ENCODE measurements at places on chromosomes 4 and X.

DNA sequence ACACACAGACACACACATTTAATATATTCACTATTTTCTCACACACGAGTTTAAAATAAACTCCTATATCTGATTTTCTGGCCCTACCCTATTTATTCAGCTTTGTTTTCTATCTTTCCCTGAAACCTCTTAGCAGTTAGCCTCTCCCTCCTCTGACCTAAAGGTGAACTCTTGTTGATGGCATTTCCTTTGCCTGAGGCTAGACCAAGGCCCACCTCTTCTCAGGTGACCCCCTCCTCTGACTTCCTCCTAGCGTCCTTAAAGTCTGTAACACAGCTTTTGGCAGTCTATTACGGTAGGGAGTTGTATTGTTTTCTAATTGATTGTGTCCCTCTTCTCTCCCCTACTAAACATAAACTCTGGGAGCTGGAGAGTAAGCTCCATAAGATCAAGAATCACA is 1.7 kb upstream of the SRPX2 start:
- no peak for DNase-seq

- DNase-seq: no peak
Observed at GRCh38 chr4:48162162-48162561, 28.1 kb upstream of the TXK start.

DNA sequence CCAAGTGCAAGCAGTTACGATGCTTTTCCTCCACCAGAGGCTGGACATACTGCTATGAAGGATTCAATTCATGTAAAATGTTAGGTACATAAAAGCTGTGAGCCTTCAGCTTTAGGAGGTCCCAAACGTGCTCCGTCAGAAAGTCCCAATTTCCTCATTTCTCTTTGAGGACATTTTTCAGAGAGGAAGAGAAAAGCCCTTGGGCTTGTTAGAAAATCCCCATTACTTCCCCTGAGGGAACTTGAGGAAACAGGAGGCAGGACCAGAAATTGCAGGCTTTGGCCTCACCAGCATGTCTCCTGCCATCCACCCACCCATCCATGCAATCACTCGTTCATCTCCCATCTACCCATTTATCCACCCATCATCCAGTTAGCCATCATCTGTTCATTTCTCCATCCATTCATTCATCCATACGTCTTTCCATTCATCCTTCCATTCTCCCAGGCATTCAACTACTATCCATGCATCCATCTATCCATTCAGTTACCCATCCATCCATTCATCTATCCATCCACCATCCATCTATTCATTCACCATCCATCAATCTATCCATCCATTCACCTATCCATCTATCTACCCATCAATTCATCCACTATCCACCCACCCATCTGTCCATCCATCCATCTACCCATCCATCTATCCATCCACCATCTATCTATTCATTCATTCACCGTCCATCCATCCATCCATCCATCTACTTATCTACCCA is 223.5 kb downstream of the AFAP1 start:
- DNase-seq: no peak

DNA sequence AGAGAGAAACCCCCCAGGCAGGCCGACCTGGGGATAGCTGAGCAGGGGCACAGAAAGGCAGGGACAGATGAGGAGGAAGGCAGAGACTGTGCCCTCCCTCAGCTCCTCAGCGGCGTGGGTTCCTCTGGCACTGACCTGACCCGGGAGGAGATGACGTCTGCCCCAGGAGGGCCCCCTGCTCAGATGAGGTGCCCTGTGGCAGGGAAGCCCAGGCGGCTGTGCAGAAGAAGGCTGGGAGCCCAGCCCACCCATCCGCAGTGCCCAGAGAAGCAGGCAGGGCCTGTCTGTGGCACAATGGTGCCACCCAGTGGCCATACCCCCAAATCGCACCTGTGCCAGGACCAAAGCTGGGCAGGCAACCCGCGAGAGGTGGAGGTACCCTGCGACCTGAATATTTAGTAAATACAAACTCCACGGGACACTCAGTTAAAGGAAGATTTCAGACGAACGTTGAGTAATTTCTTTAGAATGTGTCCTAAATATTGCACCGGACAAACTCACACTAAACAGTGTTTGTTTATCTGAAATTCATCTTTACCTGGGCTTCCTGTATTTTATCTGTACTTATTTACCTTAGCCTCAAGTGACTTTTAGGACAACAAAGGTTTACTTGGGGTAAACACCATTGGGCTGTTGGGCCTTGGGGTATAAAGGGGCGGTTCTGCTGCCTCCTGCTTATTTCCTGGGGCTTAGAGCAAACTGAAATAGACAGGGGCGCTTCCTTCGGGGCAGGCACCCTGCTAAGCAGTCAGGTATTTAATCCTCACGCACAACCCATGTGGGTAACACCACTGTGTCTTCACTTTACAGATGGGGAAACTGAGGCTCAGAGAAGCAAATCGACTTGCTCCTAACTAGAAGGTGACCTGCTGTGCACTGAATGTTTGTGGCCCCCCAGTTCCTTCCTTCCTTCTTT is 46.5 kb upstream of the HMX1 start:
- DNase-seq: no peak

- no peak for DNase-seq
Observed at GRCh38 chrX:70456256-70456655, 11.6 kb downstream of the DLG3 start.

GRCh38 chrX:74788545-74789086 is 136.6 kb downstream of the NEXMIF start:
- no peak for DNase-seq

GRCh38 chr4:147780137-147780777 is 48.4 kb downstream of the ARHGAP10 start:
- no peak for DNase-seq

GRCh38 chrX:54534271-54534670 is 4.3 kb downstream of the GNL3L start:
- no peak for DNase-seq

DNA sequence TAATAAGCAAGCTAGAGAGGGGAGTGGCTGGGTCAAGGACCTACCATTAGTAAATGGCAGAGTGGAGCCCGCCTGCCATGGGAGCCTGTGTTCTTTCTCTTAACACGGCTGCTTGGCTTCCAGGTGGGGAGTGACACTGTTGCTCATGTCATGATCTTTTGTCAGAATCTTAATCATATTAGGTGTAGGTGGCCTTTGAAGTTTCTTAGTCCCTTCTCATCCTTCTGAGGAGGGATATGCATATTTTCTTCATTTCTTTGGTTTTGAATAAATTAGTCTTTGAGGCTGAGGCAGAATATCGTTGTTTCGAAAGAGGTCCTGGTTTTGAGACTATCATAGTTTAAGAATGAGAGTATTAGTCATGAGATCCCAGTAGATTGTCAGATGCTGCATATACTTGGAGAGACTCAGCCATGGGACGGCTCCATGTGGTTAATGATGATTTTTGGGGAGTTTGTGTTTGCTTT is 28.9 kb downstream of the SNX25 start:
- DNase-seq: no peak

DNA sequence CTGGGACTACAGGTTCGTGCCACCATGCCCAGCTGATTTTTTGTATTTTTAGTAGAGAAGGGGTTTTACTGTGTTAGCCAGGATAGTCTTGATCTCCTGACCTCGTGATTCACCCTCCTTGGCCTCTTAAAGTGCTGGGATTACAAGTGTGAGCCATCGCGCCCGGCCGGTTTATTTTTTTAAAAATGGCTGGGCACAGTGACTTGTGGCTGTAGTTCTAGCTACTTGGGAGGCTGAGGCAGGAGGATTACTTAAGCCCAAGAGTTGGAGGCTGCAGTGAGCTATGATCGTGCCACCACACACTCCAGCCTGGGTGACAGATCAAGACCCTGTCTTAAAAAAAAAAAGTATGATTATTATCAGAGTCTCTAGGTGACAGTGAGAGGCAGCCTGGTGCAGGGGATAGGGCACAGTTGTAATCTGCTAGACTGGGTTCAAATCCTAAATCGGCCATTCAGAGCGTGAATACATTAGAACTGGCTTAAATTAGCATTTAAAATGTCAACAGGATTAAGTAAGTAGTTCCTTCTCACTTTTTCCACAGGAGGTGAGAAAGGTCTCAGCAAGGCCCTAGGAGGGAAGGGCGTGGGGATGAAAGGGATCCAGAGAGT is 435 bp upstream of the MGST2 start:
- DNase-seq: no peak

DNA sequence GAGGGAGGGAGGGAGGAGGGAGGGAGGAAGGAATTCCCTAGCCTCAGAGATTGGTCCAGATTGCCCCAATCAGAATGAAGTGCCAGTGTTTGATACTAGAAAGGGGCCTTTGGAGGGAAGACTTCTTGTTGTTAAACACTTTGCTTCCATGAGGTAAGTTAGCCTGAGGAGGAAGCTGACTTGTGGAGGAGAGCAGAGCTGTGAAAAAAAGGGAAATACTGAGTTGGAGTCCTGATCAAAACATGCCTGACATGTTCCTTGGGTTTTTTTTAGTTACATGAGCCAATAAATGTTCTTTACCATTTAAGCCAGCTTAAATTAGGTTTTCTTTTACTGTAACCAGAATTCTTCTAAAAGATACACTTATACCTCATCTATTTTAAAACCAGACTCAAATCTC is 57.6 kb downstream of the GSX2 start:
- DNase-seq: no peak

DNA sequence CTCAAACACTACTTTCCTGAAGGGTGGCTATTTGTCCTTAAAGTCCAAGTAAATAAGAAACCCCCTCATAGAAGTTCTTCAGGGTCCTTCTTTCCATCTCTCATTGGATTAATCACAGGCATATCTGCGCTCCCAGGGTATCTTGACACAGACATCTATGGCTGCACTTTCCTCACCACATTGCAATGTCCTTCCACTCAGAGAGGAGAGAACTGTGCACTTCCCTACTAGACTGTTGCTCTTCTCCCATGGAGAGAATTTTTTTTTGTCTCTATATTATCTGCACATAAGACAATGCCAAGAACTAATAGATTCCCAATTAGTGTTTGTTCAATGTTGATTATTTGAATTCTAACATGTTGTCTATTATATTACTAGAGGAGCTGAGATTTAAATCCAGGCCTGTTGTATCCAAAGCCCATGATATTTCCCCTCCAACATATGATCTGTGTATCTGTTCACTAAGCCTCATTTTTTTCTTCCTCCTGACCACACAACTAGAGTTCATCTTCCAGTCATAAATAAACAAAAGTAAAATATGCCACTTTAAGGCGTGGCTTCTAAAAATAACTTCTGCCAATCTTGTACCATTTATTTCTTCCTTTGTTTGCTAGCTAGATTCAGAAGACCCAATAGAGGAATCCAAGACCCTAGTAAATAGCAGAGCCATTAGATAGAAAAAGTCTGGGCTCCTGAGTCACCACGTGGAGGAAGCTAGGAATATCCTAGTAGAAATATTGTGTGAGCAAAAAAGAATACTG is 61.5 kb upstream of the FAM241A start:
- DNase-seq: no peak

GRCh38 chr4:1716065-1716945 is 4.2 kb upstream of the SLBP start:
- no peak for DNase-seq

DNA sequence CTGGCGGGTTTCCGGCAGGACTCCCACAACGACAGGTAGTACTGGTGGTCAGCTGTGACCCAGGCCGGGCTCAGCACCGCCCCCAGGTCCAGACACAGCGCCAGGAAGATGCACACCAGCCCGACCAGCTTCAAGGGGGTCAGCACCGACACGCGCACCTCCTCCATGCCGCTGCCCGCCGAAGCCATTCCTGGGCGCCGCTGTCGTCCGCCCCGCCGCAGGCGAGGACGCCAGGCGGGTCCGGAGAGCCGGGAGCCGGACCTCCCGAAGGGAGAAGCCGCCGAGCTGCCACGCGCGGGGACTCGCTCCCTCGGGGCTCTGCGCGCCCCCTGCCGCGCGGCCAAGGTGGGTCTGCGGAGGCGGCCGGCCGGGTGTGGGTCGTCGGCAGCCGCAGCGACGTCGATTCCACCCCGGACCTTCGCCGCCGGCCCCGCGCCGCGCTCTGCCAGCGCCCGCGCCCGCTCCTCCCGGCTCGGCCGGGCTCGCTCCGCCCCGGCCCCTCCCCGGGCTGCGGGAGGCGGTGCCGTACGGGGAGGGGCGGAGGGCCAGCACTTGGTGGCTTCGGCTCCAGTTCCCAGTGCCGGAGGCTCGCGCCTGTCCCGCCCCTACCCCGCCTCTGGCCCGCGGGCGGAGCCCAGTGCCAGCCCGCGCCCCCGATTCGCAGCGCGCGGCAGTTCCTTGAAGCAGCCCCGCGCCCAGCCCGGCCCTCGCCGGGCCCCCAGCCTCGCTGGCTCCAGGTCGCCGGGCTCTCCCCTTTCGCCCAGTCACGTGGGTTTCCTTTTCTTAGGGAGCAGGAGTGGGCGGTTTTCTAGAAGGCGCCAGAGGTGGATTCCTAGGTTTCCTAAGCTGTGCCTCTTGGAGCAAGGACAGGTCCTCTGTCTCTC is at the start of gene TMEM47:
Gene TMEM47, minus strand, starts transcription at position 444 of the 884 bp plus-strand sequence. Its CDS starts 256 bp downstream, at position 188.
- no peak for DNase-seq

- DNase-seq: no peak
Observed at GRCh38 chr4:151049430-151049884, 34.4 kb upstream of the LRBA start.

DNA sequence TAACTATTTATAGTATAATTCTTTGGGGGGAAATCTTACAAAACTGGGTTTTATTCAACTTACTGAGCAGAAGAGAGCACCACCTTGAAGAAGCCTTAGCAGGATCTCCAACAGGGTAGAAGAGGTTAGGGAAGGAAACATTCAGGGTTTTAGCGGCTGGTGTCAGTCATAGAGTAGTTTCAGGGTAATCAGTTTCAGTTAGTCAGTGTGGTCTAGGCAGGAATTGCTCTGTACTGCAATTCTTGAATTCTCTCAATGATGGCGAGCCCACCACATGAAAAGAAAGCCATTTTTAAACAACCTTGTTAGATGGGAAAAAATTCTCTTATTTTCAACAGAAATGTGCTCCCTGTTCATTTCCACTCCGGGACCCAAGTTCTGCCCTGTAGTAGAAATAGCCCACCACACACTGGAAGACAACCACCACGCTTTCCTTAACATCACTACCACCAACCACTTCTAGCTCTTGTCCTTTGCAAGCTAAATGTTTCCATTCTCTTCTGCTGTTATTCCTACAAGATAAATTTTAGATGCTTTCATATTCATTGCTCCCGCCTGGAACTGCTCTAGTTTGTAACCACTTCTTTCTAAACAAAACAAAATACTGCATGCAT is 25.9 kb downstream of the COL25A1 start:
- no peak for DNase-seq

- DNase-seq: no peak
Observed at GRCh38 chr4:7627251-7628250, 192.8 kb upstream of the PSAPL1 start.

Measured in stimulated activated CD8-positive, alpha-beta memory T cell treated with anti-CD3 and anti-CD28 coated beads, Interleukin-7, amount 100 ng/mL, for 1 hour (primary cell).